Smooth muscle cell of the brain vasculature (primary cell): ENCODE measurements at places on chromosomes 1 and 21.

GRCh38 chr1:31036749-31037500, 28.6 kb downstream of the PUM1 start:
- DNase-seq, result no peak

DNA sequence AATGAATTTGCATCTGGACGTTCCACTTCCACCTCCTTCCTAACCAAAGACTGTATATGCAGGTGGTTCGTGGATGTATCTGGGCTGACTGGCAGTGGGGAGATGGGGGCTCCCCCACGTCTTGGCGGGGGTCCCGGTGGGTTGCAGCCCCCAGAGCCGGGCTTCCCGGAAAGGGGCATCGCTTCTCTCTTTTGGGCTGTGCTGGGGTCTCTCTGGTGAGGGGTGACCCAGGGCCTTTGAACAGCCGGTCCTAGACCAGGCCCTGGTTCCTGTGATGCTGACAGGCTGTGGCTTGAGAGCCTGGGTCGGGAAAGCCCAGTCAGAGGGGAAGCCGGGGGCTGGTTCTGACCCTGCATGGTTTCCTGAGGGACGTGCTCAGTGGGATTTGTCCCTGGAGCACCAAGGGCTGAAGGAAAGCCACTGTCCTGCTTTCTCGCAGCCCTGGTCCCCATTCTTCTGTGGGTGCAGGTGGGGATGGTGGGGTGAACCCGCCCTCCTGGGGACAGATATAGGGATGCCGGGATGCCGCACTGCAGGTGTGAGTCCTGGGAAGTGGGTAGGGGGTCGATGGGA, 29.8 kb downstream of the COL18A1 start:
- no peak for DNase-seq

- DNase-seq, result no peak
These were observed 29.9 kb downstream of the SPAG17 start for GRCh38 chr1:118155106-118155505.

- no peak for DNase-seq
These were observed 41.2 kb downstream of the LMO4 start for GRCh38 chr1:87369736-87370478.

DNA sequence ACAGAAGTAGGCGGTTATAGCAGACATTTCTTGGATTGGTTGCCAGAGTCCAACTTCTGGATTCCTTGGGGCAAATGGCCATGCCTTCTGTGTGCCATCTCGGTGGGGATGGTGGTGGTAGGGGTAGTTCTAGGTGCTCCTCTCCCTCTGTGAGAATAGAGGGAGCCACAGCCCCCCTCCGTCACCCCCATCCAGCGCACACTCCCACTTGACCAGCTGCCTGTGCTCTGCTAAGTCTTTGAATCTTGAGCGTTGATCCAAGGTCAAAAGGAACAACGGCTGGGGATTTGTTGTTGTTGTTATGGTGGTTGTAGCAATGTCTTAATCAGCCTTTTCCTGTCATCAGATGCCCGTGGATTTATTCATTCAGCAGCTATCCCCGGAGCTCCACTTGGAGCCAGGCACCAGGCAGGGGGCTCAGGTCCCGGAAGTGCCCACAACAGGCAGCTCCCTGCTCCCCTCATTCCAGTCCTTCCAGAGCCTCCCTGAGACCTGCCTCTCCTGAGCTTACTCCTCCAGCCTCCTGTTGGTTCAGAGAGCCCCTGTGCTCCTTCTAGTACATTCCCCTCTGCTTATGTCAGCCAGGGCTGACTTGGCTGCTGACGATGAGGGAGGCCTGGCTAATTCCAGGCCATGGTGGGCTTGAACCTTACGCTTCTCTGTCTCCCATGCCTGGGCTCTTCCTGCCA, 146.6 kb upstream of the WNT4 start:
- DNase-seq, result peak; percentile 59

DNA sequence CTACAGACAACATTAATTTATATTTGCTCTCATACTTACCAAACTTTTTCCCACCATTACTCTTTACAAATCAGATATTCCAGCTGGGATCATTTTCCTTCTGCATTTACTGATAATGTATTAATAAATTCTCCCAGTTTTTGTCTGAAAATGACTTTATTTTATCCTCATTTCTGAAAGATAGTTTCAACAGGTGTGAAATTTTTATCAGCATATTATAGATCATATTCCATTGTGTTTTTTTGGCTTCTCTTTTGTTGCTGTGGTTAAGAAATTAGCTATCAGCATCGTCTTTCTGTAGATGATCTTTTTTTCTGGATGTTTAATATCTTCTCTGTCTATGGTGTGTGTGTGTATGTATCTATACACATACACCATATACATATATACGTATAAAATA, 2.7 kb downstream of the CFAP57 start:
- no peak for DNase-seq

GRCh38 chr1:225707824-225708223, 54.9 kb upstream of the ENAH start:
- DNase-seq, result no peak

- DNase-seq, result no peak
These were observed 25.5 kb upstream of the LYST start for GRCh38 chr1:235892202-235892601.

DNA sequence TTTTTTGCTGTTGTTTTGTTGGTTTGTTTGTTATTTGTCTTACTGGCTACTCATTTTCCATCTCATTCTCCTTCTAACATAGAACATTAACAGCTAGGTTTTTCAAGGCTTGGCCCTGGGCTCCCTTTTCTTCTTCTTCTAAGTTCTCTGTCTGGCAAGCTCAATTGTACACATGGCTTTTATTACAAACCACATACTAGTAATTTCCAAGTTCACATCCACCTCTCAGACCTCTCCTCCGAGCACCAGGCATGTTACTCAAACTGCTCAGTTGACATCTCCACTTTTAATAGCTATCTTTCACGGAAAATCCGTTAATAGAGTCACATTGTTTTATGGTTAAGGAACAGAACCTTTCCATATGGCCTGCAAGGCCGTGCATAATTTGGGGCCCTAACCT, 736.9 kb upstream of the ADAMTS5 start:
- no peak for DNase-seq

GRCh38 chr1:86499987-86500593, 31.4 kb downstream of the CLCA1 start:
- no peak for DNase-seq

DNA sequence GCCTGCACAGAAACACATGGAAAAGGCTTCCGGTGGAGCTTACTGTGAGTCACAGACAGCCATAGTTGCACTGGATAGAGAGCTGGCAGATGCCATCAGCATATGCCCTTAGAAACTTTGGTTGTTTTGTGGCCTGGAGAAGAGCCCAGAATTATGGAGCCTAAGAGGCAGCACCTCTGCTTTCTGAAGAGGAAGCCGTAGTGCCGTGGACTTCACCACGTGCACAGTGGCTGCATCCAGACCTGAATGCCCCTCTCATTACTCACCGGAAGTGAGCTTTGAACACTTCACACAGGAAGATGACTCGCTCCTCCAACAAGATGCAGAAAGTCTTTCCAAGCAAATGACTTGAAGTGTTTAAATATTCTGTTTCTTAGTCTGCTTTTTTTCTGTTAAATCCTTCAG, 28.4 kb downstream of the JUN start:
- DNase-seq, result no peak

DNA sequence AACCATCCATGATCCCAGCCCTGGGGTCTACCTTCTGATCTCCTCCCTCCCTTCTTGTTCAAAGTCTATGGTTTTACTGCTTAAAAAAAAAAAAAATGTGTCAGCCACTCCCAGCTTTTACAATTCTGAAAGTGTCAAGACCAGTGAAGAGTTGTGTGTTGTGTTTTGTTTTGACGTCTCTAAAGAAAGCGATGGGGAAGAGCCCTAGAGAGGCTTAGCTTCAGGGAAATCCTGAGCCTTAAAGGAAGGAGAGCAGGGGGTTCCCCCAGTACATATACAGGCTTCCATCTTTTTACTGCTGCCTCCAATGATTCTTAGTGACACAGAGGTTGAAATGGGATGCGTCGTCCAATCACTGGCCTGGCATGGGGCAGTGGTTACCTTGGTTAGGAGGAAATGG, 13.9 kb upstream of the FMOD start:
- no peak for DNase-seq

DNA sequence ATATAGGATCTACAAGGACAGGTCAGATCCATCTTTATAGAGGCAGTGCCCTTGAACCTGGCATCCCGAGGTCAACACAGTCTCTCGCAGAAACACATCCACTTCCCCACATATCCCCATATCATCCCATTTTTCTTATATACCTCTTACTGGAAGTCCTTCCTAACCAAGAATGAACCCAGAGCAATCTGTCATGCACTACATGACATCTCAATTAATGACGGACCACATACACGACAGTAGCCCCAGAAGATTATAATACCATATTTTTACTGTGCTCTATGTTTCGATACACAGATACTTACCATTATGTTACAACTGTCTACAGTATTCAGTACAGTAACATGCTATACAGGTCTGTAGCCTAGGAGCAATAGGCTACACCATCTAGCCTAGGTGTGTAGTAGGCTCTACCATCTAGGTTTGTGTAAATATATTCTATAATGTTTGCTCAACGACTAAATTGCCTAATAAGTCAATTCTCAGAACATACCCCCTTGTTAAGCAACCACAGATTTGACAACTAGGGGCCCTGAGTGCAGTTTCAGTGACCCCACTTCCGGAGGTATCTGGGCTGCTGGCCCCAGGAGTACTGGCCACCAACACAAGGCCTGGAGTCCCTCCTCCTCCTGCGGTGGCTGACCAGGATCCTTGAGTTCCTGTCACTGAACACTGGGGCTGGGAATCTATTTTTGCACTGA, 28.1 kb downstream of the PTPN14 start:
- no peak for DNase-seq

DNA sequence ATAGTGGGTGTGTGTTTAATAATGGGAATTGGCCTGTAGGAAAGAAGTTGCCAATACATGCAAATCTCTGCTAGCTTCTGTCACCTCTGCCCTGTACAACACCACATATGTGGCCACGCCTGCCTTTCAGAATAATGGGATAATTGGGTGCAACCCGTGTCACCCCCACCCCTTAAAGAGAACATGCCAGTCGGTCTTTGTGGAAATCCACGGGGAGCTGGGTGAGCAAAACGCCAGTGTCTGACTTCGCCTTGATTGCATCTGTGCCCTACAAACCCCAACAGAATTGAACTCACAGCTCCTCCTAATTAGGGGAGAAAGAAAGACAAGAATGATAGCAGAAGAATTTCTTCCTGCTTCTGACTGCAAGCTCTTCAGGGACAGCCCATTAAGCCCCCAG, 6.4 kb upstream of the PLXNA2 start:
- no peak for DNase-seq

DNA sequence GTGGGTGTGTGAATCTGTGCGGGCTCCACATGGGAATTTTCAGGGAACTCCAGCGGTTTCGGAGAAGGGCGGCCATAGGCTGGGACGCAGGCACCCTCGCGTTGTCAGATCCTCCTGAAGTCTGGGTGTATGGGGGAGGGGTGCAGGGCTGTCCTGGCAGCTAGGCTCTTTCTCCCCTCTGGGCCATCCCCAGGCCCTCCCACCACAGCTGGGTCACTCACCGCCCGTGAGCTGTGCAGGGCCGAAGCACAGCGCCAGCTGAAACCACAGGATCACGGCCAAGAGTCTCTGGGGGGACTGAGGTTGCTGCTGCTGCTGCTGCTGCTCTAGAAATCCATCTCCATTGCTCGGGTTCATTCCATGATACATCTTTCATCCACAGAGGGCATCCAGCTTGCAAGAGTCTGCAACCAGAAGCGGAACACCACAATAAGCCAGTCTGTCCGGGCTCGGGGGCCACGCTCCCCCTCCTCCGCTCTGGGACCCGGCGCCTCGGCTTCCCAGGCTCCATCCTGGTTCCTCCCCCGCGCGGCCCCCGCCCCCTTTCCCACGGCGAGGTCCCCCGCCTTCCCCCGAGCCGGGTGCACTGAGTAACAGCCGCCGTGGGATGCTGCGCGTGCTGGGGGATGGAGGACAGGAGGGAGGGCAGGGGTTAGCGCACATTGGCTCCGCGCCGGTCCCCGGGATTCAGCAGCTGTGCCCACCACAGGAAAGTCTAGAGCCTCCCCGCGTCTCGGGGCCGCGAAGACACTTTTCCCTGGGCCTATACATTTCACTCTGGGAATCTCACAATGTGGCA, 720 bp downstream of the SUSD4 start:
- DNase-seq, result no peak

DNA sequence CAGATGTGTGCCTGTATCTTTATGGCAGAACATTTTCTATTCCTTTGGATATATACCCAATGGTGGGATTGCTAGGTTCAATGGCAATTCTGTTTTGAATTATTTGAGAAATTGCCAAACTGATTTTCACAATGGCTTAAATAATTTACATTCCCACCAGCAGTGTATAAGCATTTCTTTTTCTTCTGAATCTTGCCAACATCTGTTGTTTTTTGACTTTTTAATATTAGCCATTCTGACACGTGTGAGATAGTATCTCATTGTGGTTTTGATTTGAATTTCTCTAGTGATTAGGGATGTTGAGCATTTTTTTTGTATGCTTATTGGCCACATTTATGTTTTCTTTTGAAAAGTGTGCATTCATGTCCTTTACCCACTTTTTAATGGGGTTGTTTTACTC, 864.3 kb upstream of the ADAMTS5 start:
- DNase-seq, result no peak

GRCh38 chr1:109873278-109874175, 37.1 kb upstream of the CSF1 start:
- no peak for DNase-seq

DNA sequence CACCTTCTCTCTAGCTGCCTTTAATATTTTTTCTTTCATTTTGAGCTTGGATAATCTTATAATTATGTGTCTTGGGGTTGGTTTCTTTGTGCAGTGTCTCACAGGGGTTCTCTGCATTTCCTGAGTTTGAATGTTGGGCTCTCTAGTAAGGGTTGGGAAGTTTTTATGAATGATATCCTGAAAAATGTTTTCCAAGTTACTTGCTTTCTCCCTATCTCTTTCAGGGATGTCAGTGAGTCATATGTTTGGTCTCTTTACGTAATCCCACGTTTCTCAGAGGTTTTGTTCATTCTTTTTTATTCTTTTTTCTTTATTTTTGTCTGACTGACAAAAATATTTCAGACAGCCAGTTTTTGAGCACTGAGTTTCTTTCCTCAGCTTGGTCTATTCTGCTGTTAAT, 55.4 kb upstream of the CCDC190 start:
- no peak for DNase-seq
